ENCODE measurements at places on chromosomes 12 and 14. TPM values are rescaled to one million over a fixed set of nuclear protein-coding genes. Genes with fewer than 3 reads are reported as not detected.

TMEM117 gene
- total RNA-seq: 13.3 TPM

MMP17 gene
- total RNA-seq: not detected

BATF gene
- not detected for total RNA-seq

NXPH4 gene
- 4.2 TPM for total RNA-seq

TPH2 gene
- total RNA-seq: not detected
